ENCODE measurements at places on chromosomes 3 and 15.

DNA sequence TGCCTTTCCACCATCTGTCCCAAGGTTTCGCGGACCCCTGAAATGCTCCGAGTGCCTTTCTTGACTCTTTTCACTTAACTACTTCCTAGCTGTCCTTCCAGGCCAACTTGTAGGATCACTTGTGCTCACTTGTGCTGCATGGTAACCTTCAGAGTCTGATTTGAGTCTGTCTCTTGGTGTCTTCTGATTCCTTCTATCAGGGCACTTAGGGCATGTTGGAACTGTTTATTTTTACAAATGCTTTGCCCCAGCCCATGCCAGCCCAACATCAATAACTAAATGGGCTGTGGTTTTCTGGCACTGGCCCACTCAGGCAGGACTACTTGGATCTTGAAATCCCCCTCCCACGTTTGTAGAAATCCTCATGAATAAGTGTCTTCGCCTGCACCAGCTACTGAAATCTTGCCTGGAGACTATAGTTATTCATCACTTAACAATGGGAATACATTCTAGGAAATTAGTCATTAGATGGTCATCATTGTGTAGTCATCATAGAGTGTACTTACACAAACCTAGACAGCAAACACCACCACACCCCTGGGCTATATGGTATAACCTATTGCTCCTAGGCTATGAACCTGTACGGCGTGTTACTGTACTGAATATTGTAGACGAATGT lies 123.1 kb upstream of the STRIT1 start:
- no peak for DNase-seq

- peak; percentile 21 for DNase-seq
Measured at GRCh38 chr3:137110392-137110996, 152.7 kb downstream of the IL20RB start.

GRCh38 chr3:5071061-5071460 lies 51.0 kb upstream of the ARL8B start:
- DNase-seq, result no peak

DNA sequence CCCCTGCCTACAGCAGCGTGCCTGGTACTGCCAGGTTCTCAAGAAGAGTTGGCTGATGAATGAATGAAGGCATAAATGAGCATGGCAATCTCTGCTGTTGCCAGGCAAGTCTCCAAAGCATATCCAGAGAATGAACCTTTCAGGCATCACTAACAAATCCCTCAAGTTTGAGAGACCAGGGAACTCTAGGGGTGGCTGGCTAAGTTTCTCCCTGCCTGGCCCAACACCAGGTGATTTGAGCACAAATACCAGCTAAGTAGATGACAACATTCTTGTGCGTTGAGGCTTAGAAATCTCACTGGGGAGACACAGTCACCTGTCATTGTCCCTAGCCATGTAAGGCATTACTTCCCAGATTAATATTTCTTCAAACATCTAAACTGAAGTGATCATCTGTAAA lies 81.4 kb upstream of the PTX3 start:
- DNase-seq, result no peak

GRCh38 chr15:67506775-67507747 lies 13.9 kb upstream of the C15orf61 start:
- no peak for DNase-seq

- no peak for DNase-seq
Measured at GRCh38 chr15:29312387-29312786, 42.8 kb upstream of the NSMCE3 start.

GRCh38 chr3:94716326-94717018 lies 653.6 kb downstream of the NSUN3 start:
- DNase-seq, result no peak

DNA sequence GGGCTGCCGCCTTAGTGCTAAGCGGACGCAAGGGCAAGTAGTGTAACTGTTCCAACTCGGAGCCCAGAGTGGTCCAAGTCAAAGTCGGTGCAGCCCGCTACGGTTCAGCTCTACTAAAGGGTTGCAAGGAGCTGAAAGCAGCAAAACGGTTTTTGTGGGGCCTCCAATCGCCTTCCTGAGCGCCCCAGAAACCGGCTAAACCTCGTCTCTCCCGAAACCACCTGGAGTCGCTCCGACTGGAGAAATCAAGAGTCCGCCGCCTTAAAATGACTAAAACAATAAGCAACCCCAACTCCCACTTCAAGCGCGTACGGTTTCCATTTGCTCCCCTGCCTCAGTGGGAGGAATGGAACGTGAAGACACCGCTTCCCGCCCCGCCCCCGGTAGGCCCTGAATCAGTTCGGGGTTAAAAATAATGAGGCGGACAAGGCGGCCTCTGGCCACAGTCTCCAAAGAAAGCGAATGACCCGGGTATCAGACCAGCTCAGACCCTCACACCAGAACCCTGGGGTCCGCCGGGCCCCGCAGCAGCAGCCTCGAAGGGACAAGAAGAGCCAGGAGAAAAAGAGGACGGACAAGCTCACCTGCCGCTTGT lies 401 bp downstream of the SEC11A start:
- peak; percentile 17 for DNase-seq

DNA sequence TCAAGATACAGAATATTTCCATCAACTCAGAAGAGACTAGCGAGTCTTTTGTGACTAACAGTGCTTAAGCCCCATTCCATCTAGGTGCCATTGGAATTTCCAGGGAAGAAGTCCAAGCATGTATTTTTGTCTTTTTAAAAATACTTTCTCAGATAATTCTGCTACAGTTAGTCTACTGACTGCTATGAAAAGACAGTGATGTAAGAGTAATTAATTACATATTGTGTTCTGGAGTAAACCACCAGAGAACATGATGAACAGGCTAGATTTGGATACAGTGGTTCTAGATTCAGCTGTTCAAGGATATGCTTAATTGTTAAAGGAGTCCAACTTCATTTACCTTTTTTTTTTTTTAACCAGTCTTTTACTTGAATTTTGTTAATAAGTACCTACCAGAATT lies 34.8 kb upstream of the PAK6 start:
- no peak for DNase-seq

GRCh38 chr3:150081084-150081483 lies 110.4 kb upstream of the PFN2 start:
- no peak for DNase-seq

Data from WERI-Rb-1 (cell line).